ENCODE measurements at places on chromosomes 7 and 10. TPM values are rescaled to one million over a fixed set of nuclear protein-coding genes. Genes with fewer than 3 reads are reported as not detected.

The GPR37 gene
- total RNA-seq = 4.5 TPM

The STEAP2 gene
- total RNA-seq = 6.6 TPM

The TUBB8 gene
- not detected for total RNA-seq

The WDFY4 gene
- total RNA-seq = 1.1 TPM

The PYROXD2 gene
- 6.7 TPM for total RNA-seq

GRCh38 chr10:47225928-47226645 lies 73.9 kb upstream of the GDF10 start:
- no peak for DNase-seq

DNA sequence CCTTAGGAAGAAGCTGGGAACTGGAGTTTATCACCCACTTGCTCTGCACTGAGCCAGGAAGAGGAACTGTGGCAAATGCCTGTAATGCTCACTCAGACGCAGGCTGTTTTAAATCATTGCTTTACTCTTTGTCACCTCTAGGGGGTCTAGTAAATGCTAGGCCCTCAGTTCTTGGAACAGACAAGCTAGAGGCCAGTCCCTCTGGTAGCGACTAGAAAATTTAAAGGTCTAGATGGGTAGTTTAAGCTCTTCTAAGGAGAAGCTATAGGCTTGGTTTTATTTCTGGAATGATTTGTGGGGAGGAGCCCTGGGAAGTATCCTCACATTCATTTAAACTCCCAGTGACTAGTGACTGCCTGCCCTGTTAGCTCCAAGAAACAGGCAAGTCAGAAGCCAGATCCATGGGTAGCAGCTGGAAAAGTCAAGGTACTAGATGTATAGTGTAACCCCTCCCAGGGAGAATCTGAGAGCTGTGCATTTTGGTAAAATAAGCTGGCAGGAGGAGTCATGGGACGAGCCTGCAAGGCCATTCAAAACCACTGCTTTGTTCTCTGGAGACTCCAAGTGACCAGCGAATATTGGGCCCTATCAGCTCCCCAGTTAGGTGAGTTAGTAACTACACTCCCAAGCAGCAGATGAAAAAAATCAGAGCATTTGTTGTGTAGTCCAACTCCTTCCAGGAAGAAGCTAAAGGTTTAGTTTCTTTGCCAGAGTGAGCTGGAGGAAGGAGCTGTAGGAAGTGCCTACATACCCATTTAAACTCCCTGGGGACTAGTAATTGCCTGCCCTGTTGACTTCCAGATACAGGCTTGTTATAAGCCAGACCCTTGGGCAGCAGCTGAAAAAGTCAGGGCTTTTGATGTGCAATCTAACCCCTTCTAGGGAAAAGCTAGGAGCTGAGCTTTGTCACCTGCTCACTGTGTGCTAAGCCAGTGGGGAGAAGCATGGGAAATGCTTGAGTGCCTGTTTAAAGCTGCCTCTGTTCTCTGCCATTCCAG lies 68.9 kb downstream of the DYNC1I1 start:
- no peak for DNase-seq

GRCh38 chr10:110843031-110843430 lies 28.7 kb upstream of the PDCD4 start:
- no peak for DNase-seq

- no peak for DNase-seq
Measured at GRCh38 chr10:77853256-77853655, 73.3 kb downstream of the DLG5 start.

GRCh38 chr10:61319386-61320256 lies 133.6 kb downstream of the TMEM26 start:
- no peak for DNase-seq

- no peak for DNase-seq
Measured at GRCh38 chr7:97770850-97771249, 39.0 kb downstream of the TAC1 start.

GRCh38 chr10:43698156-43698555 lies 49.5 kb upstream of the ZNF32 start:
- no peak for DNase-seq

DNA sequence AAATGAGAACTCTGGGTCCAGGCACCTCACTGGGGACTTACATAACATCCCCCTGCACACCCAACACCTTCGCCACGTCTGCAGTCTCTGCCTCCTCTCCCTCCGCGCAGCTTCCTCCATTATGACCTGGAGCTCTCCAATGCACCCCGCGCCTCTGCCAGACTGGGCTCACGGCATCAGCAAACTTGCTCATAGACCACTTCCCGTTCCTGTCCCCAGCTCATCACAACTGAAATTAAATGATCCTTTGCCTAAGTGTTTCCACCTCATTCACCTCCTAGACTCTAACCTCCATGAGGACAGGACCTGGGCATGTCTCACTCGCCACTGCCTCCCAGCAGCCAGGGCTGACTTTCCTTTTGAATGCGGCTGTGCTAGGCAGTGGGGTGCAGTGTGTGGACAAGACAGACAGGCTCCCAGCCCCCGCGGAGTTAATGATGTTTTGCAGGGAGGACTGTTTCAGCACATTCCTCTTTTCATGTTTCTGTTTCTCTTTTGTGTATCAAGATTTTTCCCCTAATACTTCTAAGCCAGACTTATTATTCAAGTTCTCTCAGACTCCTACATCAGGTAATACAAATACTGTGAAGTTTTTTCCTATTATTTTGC lies 18.8 kb downstream of the CHST15 start:
- no peak for DNase-seq

DNA sequence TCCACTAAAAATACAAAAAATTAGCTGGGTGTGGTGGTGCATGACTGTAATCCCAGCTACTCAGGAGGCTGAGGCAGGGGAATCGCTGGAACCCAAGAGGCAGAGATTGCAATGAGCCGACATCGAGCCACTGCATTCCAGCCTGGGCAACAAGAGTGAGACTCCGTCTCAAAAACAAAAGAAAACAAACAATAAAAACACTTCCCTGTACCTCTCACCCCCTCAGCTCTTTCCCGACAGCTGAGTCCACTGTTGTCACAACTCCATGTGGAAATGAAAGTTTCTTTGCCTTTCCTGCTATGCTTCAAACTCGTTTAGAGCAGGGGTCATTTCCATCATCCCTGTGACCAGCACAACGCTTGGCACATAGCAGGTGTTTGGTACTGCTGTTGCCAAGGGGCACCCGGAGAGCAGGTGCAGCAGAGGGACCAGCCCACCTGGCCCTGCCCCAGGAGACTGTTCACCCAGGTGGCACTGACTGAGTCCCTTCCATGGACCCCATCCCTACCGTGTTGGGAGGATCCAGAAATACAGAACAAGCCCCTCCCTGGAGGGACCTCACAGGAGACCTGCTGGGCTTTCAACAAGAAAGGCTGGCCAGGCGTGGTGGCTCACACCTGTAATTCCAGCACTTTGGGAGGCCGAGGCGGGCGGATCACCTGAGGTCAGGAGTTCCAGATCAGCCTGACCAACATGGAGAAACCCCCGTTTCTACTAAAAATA lies 4.9 kb downstream of the TMEM130 start:
- DNase-seq = no peak

DNA sequence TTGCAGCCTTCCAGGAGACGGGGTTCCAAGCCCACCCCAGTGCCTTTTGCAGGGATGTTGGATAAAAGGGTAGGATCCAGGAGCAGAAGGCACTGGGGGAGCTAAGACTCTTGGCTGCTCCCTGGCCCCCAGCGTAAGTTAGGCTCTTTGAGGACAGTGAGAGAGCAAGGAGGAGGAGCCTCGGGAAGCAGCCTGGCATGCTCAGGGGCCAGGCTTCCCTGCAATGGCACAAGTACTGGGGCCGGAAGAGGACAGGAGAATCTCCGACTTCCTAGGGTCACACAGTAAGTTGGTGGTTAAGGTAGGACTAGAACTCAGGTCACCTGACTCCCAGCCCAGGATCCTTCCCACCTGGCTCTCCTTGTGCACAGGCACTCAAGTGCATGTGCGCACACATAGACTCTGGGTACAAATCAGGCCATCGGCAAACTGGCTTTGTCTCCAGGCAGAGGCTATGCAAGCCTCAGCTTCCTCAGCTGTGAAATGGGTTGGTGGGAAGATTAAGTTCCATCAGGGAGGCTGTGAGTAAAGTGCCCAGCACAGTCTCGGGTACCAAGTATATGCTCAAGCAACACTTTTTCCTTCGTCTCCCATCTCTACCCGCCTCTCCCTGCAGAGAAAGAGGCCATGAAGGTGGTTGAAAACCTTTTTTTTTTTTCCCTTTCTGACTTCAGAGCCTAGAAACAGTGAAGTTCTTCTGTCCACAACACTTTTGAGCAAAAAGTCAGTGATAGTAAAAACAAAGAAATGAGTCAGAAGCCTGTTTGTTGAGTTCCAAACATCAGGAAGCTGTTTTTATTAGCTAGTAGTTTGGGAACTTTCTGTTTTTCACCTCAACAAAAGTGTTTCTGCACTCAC lies 79.1 kb downstream of the NEURL1 start:
- DNase-seq = no peak

- no peak for DNase-seq
Measured at GRCh38 chr7:13041368-13041988, 354.0 kb downstream of the ARL4A start.

- DNase-seq = no peak
Measured at GRCh38 chr10:127612-128432, 7.4 kb upstream of the ZMYND11 start.

- DNase-seq = peak; percentile 100
Measured at GRCh38 chr7:122143751-122144711, at the start of gene AASS. Gene AASS (minus strand): TSS chr7:122144249. CDS start chr7:122133726, 10,523 bp downstream.

GRCh38 chr10:103145046-103145445 lies 48.0 kb downstream of the NT5C2 start:
- no peak for DNase-seq
